ENCODE measurements at places on chromosomes 5 and 9.

DNA sequence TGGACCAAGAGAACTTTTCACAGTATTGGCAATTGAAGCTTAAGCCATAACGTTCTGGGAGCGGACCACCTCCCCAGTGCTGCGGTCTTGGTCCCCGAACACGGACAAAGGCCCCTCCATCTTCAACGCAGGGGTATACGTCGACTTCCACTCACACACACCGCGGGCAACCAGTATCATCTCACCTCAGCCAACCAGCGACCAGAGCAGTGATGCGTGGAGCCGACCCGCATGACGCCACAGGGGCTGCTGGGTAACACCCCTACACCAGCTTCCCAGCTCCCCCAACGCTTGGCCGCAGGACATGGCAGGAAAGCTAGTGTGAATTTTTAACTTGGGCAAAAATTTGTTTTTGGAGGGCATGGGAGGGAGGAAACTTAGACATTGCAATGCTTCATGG is 77.3 kb upstream of the PLCXD3 start:
- no peak for DNase-seq

- DNase-seq = no peak
Observed at GRCh38 chr5:24325306-24325832, 319.4 kb downstream of the CDH10 start.

DNA sequence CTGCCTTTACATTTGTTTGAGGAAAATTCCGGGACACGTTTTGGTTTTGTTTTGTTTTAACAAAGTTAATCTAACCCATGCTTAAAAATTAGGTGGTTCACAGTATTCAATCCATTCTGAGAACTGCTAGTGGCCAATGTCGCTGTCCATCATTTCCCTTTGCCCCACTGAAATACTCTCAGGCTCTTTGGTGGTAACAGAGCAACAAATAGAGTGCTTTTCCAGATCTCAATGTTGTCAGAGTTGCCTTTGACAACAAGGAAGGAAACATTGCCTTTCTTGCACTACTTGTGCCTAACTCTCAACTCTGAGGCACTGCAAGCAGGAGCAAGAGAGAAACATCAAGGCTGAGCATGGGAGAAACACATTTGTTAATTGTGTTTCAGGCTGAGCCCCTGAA is 154.0 kb downstream of the MCTP1 start:
- DNase-seq = no peak

GRCh38 chr5:124906339-124907097 is 160.1 kb upstream of the ZNF608 start:
- no peak for DNase-seq

GRCh38 chr9:8605096-8605495 is 805.5 kb upstream of the DMAC1 start:
- DNase-seq = no peak

GRCh38 chr9:101705135-101705661 is 33.2 kb downstream of the GRIN3A start:
- DNase-seq = peak; percentile 22

DNA sequence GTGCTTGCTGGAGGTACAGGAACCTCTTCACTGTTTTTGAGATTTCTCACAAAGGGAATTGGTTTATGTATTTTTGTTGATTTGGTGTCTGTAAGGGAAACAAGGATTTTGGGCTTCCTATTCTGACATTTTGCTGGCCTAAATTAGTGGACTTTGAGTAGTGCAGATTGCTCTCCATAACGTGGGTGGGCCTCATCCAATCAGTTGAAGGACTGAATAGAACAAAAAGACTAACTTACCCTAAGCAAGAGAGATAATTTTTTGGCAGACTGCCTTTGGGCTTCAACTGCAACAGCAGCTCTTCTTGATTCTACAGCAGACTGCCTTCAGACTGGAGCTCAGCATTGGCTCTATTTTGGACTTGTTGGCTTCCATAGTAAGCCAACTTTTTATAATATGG is 93.2 kb downstream of the MSX2 start:
- no peak for DNase-seq

All from activated CD4-positive, alpha-beta T cell treated with anti-CD3 and anti-CD28 coated beads, Interleukin-2, amount 50 U/mL, for 16 hours (primary cell).